Iris pigment epithelial cell (primary cell): ENCODE measurements at places on chromosomes 2 and 18.

DNA sequence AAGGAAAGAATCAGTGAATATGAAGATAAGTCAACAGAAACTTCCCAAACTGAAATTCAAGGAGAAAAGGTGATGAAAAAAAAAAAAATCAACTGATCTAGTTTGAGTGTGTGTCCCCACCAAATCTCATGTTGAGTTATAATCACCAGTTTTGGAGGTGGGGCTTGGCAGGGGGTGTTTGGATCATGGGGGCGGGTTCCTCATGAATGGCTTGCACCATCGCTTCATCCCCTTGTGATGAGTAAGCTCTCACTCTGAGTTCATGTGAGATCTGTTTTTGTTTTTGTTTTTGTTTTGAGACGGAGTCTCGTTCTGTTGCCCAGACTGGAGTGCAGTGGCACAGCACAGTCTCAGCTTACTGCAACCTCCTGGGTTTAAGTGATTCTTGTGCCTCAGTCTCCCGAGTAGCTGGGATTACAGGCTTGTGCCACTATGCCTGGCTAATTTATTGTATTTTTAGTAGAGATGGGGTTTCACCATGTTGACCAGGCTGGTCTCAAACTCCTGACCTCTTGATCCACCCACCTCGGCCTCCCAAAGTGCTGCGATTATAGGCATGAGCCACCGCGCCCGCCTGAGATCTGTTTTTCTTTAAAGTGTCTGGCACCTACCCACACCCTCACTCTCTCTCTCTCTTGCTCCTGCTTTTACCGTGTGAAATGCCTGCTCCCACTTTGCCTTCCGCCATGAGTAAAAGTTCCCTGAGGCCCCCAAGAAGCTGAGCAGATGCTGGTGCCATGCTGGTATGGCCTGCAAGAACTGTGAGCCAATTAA, 4.0 kb upstream of the SLC66A2 start:
- no peak for DNase-seq

DNA sequence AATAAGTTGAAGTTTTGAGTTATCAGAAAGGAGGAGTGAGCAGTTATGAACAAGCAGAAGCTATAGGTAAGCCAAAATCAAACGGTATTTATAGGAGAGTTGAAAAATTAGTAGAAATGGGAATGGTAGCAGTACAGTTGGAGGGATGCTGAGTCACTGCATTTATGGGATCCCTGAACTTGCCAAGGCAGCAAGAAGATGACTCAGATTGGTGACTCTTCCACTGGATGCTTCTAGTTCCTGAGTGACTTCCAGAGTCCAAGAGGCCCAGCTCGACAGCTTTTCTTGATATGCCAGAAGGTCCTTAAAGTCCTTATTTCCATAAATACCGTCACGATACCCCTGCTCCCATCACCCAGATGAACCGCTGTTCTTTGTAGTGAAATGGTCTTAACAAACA, 31.1 kb upstream of the ACTR3 start:
- DNase-seq: peak; percentile 90

- no peak for DNase-seq
Measured at GRCh38 chr2:139165601-139166000, 385.4 kb upstream of the NXPH2 start.

GRCh38 chr2:197229509-197230443, 80.8 kb downstream of the ANKRD44 start:
- peak; percentile 80 for DNase-seq
